Fibroblast of lung (primary cell): ENCODE measurements at places on chromosomes 2 and 18.

GRCh38 chr2:37558623-37559022 is 112.8 kb downstream of the CDC42EP3 start:
- DNase-seq = no peak

DNA sequence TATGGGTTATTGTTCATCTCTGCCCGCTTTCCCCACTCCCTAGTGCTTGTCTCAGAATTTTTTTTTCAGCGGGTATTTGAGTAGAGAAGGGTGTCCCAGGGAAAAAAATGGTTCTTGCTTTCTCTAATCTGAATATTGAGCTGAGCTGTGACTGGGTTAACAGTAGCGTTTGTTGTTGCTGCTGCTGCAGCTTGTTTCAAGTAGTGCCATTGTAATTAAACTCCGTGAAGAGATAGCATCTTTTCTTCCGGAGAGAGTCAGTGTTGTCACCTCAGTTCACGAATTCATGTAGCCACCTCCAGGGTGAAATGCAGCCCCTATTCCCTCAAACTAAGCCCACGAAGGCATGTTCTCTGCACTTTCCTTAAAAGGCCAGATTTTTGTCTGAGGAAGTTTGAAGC is 1.5 kb upstream of the AAK1 start:
- DNase-seq = no peak

DNA sequence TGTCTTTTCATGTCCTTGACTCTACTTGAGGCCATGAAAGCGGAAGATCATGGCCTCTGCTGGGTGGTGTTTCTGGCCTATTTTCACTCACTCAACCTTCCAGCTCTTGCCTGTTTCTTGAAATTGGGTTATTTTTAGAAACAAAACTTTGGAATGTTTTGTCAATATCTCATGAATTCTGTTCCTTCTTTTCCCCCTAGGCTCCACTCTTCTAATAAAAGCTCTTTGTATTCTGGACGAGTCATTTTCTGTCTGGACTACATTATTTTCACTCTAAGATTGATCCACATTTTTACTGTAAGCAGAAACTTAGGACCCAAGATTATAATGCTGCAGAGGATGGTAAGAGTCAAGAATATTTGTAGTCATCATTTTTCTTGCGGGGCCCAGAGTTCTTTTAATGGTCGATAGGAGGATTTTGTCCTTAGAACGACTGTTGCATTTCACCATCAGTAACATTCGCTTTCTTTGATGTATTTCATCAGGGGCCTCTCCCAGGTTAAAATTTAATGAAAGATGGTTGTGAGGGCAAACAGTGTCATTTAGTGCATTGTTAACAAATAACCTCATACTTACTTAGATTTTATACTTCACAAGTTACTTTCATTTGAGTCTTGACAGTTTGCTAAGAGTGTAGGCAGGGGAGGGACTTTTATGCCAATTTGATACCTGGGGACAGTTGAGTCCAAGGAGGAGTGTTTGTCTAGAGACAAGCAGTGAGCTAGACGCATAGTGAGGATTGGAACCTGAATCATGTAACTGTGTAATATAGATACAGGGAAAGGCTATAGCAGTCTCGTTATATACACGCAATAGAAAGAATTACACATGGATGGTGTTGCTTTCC is 64.6 kb downstream of the TRPM8 start:
- DNase-seq = peak; percentile 34

DNA sequence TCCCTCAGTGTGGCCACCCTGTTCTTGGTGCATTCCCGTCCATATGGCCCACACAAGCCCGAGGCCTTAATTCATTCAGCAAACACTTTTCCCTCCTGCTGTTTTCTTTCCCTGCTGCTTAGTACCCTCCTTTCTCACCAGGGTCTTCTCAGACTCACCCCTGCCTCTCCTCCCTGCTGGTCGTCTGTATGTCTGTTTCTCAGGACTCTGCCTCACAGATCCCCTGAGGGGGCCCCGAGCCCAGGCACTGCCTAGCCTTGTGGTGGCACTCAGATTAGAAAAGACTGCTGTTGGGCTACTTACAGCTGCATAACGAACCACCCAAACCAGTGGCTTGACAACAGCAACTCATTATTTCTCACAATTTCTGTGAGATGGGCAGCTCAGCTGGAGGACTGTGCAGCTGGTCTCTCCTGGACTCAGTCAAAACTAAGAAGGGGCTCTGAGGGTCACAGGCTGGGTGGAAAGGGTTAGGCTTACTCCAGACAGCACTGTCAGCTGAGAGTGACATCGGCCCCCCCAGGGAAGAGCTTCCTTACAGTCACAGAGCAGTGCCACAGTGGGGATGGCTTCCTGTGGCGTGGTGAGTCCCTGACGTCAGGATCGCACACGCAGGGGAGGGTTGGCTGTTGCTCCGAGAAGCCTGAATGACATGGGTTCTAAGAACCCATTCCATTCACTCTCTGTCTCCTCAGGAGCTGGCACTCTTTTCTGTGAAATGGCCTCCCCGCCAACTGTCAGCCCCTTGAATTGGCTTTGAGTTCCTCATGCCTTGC is 139.0 kb downstream of the UXS1 start:
- DNase-seq = no peak

GRCh38 chr2:73830871-73831401 is 2.2 kb downstream of the STAMBP start:
- peak; percentile 85 for DNase-seq

DNA sequence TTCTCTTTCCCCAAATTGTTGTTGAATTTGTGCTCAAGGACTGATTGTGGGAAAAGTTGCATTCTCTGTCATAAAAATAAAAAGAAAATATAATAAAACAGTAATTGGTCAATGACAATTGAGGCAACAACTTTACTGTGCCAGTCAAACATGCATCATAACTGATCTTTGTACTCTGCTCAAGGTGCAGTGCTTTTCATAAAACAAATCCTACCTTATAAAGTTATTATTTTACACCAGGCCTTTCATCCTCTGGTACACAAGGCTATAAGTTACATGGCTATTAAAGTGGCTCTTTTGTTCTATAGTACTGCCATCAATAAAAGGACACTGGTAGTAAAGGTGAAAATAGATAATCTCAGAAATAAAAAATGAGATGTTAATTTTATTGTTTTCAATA is 761.9 kb downstream of the SATB2 start:
- DNase-seq = no peak

- DNase-seq = no peak
Observed at GRCh38 chr2:204032301-204032700, 95.7 kb downstream of the ICOS start.

GRCh38 chr2:59658906-59659635 is 894.4 kb downstream of the BCL11A start:
- no peak for DNase-seq

GRCh38 chr2:85018049-85018447 is 47.1 kb downstream of the KCMF1 start:
- DNase-seq = peak; percentile 28

- DNase-seq = no peak
Observed at GRCh38 chr18:48162956-48163737, 232.7 kb upstream of the SMAD2 start.

DNA sequence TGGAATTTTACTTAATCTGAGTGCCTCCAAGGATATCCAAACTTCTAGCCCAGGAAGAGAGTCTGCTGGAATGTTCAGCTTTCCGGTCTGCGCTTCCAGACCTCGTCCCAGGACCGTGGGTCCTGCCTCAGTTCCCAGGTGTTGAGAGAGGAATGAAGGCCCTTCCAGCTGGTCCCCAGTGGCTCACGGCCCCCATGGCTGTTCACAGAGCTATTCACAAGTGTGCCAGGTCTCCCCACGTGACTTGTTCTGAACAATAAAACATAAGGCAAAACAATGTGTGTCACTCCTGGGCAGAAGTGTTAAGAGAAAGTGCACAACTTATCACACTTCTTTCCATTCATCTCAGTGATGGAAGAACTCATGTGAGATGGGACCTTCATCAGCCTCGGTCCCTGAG is 20.1 kb upstream of the TEX51 start:
- no peak for DNase-seq

DNA sequence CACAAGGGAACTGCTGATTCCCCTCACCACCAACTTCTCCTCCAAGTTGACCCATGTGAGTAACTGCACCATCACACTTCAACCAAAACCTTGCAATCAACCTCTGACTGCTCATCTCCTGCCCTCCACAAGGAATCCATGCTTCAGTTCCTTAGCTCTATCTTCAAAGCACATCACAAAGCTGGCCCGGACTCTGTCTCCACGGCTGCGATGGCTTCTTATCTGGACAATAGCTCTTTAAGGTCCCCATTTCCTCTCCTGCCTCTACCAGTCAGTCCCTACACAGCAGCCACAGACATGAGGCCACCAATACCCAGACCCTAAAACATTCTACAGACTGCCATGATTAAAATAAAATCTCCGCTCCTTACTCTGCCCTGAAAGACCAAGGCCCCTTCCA is 25.7 kb downstream of the MBOAT2 start:
- DNase-seq = no peak

DNA sequence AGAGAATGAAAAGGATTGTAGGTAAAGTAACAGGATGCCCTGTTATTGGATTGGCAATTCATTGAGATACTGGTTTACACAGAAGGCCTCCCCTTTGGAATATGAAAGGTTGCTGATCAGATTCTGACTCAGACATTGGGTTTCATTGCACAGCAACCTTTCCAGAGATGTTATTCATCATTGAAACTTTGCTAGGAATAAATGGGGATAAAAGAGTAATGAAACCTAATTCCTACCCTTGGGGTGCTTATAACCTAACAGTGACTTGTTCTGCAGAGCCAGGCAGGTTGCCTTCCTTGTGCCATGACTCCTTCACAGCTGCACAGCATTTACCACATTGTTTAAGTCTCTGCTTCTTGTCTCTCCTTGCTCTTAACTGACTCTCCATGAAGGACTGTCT is 5.0 kb downstream of the NAB1 start:
- no peak for DNase-seq

DNA sequence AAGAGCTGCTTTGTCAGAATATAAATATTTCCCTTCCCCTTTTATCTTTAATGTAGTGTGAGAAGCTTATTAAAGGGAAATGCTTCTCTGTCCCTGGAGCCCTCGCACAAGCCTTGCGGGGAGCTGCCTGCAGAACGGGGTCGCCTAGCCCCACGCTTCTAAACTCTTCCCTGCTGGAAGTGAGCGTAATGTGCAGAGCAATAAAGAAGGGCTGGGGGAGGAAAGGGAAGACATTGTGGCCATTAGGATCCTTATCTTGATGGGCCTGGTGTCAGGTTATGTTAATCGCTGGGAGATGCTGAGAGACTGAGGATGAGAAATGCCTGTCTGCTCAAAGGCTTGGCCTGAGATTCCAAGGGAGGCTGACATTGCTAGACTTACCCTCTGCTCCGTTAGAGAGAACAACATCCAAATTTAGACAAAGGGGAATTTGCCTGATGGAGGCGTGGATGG is 18.9 kb upstream of the FZD7 start:
- DNase-seq = no peak

GRCh38 chr2:23446916-23447315 is 61.9 kb downstream of the KLHL29 start:
- no peak for DNase-seq

- DNase-seq = peak; percentile 44
Observed at GRCh38 chr18:32848826-32849225, 76.0 kb upstream of the KLHL14 start.

DNA sequence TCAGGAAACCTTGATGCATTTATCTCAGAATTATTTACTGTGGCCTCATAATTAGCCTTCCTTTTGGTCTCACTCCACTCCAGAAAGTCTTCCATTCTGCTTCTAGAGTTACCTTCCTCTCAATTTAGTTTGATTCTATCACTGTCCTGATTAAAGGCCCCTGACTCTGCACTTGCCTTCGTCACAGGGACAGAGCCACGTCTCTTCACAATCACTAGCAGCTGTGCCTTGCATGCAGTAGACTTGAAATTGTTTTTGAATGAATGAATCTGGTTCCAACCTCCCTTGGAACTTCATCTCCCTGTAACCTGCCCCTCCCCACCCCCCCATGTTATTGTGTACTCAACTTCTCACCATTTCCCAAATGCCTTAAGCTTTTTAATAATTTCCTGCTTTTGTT is 52.4 kb downstream of the OSBPL6 start:
- DNase-seq = no peak

DNA sequence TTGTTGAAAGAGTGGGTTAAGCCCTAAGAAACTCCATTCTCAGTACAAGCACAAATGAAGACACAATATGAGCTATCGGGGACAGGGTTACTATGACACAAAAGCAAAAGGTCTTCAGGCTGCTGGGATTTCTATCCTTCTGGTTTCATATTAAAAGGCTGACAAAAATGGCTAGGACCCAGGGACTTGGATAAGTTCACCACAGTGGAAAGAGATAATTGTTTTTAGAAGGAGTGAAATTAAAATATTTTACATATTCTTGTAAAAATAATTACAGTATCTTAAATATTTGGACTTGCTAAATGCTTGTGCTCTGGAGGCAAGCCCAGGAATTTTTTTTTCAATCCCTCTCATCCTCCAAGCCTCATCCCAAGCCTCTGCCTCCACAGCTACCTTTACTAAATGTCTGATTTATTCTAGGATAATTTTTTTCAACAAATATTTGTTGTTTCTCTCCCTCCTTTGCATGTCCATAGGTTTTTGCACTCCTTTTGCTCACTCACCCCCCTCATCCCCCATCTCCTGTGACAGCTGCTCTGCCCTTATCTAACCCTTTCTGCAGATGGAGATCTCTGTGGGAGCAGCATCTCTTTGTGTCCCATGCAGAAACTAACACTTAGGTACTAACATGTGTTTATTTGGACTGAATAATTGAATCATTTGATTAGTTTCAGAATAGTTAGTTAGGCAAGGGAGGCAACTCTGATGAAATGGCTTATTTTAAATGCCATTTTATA is 47.8 kb upstream of the NABP1 start:
- no peak for DNase-seq

GRCh38 chr18:58552896-58553295 is 76.0 kb downstream of the ALPK2 start:
- no peak for DNase-seq

DNA sequence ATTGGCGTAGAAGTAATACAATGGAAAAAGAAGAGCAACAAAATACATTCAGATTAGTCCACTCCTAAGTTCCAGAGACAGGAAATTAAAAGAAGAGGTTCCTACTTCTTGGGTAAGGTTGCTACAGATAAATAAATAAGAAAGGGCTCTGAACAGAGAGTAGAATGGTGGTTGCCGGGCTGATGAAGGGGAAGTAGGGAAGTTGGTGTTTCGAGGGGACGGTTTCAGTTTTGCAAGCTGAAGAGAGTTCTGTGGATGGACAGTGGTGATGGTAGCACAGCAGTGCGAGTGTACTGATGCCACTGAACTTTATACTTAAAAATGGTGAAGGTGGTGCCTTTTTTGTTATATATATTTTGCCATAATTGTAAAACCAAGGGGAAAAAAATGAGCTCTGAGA is 48.2 kb downstream of the CABYR start:
- DNase-seq = no peak

GRCh38 chr2:144935736-144936135 is 415.8 kb upstream of the ZEB2 start:
- DNase-seq = no peak

- DNase-seq = no peak
Observed at GRCh38 chr2:15119722-15120175, 441.4 kb downstream of the NBAS start.

- DNase-seq = peak; percentile 22
Observed at GRCh38 chr2:8684540-8684877, 2.7 kb downstream of the ID2 start.

- no peak for DNase-seq
Observed at GRCh38 chr2:16717477-16717876, 51.8 kb upstream of the CYRIA start.

GRCh38 chr2:154381931-154382794 is 316.3 kb upstream of the KCNJ3 start:
- DNase-seq = no peak

- DNase-seq = no peak
Observed at GRCh38 chr2:140696449-140696848, 1434.4 kb downstream of the LRP1B start.
